C1 segment of cervical spinal cord (tissue), 14 donors: ENCODE measurements at places on chromosomes 7 and 10.

DNA sequence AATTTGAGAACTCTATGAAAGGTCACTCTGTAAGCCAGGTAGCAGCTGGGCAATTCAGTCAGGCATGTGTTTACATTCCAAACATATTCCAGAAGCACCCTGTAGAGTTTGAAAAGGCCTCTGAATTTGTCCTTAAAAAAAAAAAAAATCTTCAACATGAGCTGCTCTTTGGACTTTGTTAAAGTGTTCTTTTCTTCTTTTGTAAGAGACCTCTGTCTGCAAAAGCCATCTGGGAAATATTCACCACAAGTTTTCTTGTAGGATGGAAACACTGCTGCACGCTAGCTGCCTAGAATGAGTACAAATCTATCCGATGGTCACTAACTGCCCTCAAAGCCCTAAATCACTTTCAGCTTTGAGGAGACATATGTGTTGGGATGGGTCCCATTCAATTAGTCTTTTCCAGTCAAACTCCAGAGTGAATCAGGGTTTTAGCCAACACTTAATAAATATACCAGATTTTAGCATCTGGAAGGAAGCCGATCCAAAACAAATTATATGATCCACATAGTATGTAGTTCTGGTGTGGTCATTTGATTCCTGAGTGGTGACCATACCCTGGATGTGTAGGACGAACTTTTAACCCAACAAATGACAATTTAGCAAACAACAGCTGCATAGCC is 85.9 kb downstream of the CD36 start:
- DNase-seq: no peak

GRCh38 chr10:77513781-77514331 is 123.8 kb downstream of the KCNMA1 start:
- DNase-seq: no peak

GRCh38 chr7:2820508-2820934 is 23.6 kb downstream of the GNA12 start:
- no peak for DNase-seq

- DNase-seq: no peak
These were observed 337.0 kb downstream of the FRMD4A start for GRCh38 chr10:13993673-13994089.

GRCh38 chr10:65194126-65194525 is 1672.9 kb downstream of the REEP3 start:
- DNase-seq: no peak

DNA sequence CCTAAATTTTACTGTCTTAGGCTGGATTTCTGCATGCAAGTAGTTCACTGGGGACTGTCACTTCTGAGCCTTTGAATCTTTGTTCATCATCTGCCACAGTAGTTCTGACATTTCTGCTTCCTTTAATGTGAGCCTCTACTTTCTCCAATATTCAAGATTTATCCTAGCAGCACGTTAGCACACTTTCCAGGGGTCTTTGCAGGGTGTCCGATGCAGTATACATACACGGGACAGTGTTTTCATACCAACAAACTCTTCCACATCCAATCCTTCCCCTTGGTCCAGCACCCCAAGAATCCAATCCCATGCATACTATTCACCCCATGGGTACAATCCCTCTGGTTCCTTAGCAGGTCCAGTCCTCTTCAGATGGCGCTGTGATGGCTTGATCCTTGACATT is 22.7 kb upstream of the NPTX2 start:
- no peak for DNase-seq

DNA sequence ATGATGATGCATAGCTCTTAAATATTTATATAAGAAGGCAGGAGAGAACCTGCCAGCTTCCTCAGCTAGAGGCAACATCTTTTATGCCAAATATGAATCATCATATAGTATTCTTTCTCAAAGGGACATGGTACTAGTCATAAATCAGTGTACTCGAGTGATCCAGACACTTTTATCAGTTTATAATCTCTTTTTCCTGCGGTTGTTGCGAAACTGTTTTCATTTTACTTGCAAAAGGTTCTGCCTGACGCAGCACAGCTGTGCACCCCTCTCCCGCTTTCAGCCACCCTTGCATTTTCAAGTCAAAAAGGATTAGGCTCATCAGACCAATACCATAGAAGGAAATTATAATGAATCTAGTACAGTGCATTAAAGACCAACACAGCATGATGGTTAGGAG is 332.3 kb upstream of the PRKCQ start:
- DNase-seq: no peak

DNA sequence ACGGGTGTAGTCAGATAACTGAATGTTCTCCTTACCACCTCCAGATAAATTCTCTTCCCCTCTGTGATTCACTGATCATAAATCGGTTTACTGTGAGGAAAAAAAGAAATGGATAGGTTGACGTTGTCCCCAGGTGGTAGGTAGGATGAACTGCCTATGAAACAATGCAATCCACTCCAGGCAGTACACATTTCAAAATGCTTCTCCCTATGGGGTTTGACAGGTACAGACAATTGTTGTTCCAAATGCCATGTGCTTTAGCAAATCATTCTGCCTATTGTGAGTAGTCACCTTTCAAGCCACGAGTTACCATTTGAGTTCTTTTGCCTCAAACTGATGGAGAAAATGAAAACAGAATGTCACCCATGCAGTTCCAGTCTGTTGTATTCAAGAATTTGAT is 21.8 kb downstream of the VIM start:
- DNase-seq: no peak

- no peak for DNase-seq
These were observed 16.7 kb downstream of the GPER1 start for GRCh38 chr7:1104516-1105179.

GRCh38 chr7:150854066-150855000 is 2.0 kb downstream of the AOC1 start:
- DNase-seq: no peak

DNA sequence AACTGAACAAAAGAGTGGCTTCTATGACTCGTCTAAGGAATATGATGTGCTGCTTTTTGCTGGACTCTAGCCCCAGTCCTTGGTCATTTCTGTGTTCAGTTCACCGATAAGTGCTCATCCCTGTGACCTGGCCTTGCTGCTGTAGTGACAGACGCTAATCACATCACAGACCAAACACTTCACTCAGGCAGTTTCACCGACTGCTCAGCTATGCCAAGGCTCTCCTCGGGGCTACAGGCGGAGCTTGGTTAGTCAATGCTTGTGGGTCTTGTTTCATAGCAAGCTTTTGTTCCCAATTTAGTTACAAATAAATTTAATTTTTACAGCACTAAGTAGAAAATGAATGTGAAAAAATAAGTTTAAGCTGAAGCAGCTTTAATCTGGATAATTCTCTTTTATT is 190.8 kb upstream of the PRKCQ start:
- DNase-seq: no peak

DNA sequence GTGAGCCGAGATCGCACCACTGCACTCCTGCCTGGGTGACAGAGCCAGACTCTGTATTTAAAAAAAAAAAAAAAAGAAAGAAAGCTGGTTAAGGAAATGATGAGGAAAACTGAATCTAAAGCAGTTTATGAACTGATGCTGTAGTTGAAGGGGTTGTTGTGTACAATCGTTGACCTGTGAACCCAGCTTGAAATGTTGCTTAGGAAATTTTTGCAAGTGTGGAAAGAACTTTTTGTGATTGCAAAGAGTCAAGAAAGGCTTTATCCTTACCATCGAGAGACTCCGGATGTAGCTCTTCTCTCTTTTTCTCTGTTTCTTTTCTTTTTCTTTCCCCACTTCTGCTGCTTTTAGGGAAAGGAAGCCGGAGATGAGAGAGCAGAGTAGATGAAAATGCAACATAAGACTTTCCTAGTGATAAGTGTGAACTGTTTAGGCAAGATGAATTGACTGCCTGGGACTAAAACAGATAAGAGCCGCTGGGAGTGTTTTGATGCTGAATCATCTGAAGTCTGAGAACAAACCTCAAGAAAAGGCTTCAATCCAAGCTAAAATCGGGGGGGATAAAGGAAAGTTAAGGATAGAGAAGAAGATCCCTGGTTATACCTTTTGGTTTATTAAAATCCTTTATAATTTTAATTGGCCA is 69.0 kb downstream of the TAF3 start:
- no peak for DNase-seq

GRCh38 chr10:61643316-61643751 is 19.4 kb upstream of the CABCOCO1 start:
- no peak for DNase-seq

- peak; percentile 7 for DNase-seq
These were observed 22.5 kb downstream of the CFAP43 start for GRCh38 chr10:104209575-104210198.

DNA sequence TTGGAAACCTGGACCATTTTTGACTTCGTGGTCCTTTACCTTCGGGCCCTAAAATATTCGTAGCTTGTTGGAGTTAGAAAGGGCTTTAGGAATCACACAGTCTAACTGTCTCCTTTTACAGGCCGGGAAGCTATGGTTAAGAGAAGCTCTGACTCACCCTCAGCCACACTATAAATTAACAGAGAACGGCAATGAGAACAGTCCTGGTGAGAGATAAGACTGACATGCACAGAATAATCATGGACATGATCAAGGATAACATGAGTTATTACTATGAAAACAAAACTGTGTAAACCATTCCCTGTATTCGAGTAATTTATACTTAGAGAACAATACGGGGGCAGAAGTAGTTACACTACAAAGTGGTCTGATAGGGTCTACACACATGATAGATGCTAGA is 162.5 kb upstream of the MALRD1 start:
- no peak for DNase-seq

- no peak for DNase-seq
These were observed 285.7 kb upstream of the VWC2 start for GRCh38 chr7:49487830-49488140.
